ENCODE measurements at places on chromosomes 16 and 17.

DNA sequence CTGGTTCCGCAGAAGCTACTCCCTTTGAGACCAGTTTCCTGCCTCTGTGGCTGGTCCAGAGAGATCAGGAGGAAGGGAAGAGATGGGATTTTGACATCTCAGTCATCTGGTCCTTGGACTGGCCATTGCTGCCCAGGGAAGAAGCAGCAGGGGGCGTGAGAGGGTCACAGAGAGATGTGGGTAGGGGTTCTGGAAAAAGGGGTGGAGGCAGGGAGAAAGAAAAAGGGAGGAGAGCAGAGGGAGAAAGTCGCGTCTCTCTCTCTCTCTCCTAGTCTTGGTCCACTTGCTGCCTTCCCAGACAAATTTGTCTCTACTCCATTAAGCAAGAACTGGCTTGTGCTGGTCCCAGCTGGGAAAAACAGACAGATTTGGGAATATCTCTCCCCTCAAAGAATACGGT is 4.4 kb downstream of the SHBG start:
- DNase-seq, result no peak

DNA sequence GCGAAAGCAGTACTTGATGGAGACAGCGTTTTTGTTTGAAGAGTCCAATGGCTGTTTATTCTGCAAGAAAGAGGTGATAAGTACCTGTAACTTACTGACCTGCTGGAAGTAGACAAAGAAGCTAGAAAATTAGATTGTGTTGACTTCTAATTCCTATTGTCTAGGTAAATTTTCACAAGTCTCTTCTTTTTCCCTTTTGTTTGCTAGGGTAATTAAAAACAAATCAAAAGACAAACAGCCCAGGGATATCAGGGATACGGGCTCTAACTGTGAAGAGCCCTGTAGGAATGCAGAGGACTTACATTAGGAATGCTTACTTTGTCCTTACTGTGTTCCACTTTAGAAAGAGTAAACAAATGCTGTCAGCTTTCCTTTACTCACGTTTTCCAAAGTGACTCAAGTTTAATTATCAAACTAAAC is 7.0 kb downstream of the PSME3IP1 start:
- no peak for DNase-seq

DNA sequence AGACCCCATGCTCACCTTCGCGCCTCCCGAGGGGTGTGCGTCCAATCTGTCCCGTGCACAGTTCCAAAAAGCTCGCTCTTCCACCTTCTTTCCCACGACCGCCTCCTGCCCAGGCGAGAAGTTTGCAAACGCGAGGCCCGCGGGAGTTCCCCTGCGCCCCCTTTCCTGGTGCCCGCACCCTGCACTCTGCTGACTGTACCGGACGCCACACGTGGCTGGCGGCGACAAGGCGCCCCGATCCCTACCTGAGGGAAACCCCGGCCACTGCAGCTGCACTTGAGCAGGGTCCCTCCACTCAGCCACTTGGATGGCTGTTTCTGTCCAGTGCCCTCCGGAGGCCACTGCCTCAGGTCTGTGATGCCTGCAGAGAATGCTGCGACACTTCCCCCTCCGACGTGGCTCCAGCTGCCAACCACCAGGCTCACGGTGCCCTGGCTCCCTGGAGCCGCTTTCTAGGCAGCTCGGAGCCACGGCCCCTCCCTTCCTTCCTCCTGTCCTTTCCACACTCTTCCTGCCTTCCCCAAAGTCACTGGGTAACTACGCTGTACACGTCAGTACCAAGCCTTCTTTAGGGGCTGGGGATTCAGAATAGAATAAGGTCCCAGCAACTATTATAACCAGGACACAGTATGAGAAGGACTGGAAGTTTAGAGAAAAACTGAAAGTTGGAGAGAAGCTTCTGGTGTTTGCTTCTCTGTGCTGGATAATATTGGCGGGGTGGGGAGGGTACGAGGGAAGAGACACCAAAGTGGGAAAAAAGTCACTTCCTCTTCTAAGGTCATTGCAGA is at the start of gene MLKL:
Gene MLKL, minus strand, starts transcription at position 425 of the 788 bp plus-strand sequence. CDS start 5,105 bp downstream, outside the sequence.
- DNase-seq, result peak; percentile 41

DNA sequence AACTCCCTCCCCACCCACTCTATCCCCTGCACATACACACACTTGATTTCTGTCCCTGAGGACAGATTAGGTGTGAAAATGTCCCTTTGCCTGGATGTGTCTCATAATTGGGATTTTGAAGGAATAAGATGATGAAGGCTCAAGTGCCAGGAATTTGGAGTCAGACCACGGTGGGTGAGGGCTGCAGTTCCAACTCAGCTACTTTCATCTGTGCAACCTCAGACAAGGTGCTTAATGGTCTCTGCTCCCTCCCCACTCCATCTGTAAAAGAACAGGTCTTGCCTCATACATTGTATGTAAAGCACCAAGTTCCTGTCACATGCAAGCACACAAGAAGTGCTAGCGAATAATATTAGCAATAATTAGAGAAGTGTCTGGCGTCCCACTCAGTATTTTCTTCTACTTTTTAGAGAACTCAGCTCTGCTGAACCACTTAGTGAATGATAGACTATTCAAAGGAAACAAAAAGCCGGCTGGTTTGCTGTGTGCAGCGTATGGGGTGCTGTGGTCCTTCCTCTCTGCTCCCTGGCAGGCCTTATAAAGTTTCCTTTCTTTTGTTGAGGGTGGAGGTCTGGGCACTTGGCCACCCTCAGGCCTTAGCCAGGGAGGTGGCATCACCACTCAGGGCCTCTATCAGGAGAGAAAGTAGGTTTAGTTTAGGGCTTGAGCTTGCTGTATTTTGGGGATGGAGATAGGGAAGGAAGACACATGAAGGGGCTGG is 6.4 kb downstream of the TBX4 start:
- no peak for DNase-seq

DNA sequence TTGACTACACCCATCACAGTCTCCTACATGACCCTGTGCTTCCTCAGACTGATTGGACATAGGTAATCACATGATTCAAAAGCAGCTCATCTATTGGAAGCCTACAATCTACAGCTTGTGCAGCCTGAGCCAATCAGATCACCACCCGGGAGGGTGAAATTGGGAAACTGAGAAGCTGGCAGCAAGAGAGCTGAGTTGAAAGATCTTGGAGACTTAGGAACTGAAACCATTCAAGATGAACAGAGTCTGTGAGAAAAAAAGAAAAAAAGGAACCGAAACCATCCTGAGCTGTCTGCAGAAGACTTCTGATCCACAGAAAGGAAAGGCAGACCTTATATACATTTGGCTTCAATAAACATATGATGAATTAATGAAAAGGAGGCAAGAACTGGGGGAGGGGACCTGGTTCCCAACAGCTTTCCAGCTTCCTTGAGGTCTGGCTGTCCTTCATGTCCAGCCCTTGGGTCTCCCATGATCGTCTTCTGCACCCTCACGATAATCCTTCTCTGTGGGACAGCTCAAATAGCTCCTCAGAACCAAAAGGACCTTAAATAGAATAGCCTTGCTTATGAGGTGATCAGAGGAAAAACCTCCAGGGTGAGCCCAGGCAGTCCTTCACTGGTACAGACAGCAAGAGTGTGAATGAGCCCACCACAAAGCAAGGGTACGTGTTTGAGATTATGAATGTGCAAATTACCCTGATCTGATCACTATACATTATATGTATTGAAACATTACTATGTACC is 32.6 kb downstream of the PLXDC1 start:
- DNase-seq, result no peak

GRCh38 chr17:10614536-10615155 is 42.5 kb downstream of the MYH3 start:
- DNase-seq, result no peak

DNA sequence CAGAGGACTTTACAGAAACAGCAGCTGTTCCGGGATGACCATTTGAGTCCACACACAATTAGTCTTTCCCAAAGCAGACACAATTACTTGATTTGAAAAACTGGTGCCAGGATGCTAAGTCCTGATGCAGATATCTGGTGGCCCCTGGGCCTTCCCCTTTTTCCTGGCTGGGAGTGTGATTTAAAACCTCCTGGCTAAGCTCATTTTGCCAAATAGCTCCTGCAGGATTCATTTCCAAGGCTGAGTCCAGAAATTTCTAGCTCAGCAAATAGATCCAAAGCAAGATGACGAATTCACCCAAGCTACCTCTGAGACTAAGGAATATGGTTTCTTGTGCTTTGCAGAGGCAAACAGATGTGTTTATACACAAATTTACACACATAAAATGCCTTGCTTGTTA is 422.2 kb downstream of the CA10 start:
- no peak for DNase-seq

DNA sequence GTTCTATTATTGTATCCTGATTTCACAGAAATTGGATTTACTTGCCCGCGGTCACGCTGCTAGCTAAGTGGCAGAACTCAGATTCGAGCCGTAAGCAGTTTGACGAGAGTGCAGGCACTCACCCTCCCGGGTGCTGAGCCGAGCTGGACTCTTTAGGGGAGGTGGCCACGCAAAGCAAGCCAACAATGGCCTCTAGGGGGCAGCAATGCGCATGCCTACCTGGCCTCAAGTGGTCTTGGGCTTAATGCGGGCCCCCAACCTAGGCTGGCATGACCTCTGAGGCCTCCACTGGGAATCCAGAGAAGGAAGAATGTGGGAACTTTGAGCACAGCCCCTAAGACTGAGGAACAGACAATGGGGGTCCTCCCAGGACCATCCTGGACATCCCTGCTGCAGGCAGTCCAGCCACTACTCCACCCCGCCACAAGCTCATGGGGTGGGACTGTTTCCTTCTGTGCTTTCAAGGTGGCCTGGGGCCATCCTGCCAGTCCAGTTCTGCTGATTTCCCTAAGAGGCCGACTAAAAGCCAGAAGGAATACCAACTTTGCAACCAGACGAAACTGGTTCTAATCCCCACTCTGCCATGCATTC is 276.5 kb downstream of the XYLT1 start:
- DNase-seq, result peak; percentile 10

DNA sequence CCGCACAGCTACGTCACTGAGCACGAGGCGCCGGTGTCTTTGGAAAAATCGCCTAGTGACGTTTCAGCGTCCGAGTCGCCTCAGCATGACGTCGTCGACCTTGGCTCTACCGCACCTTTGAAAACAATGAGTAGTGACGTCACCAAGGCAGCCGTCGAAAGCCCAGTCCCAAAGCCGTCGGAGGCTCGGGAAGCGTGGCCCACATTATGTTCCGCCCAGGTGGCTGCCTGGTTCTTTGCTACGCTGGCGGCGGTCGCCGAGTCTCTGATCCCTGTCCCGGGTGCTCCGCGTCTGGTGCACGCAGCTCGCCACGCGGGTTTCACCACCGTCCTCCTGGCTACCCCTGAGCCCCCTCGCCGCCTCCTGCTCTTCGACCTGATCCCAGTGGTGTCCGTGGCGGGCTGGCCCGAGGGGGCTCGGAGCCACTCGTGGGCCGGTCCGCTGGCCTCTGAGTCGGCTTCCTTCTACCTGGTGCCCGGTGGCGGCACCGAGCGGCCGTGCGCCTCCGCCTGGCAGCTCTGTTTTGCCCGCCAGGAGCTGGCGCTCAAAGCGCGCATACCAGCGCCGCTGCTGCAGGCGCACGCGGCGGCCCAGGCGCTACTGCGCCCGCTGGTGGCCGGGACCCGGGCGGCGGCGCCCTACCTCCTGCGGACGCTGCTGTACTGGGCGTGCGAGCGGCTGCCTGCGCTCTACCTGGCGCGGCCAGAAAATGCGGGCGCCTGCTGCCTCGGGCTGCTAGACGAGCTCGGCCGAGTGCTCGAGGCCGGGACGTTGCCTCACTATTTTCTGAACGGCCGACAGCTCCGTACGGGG is 1.5 kb downstream of the TMEM102 start:
- peak; percentile 67 for DNase-seq

GRCh38 chr17:51901242-51901641 is 257.3 kb downstream of the CA10 start:
- no peak for DNase-seq

DNA sequence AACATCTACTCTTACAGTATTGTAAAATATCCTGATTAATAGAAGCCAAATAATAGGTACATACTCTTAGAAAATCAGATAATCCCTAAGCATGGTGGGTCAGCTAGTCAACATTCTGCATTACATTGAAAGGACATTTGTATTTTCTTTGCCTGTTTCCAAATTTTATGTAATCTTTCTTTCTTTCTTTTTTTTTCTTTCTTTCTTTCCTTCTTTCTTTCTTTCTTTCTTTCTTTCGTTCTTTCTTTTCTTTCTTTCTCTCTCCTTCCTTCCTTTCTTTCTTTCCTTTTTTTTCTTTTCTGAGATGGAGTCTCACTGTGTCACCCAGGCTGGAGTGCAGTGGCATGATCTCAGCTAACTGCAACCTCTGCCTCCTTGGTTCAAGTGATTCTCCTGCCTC is 18.9 kb downstream of the ITGB3 start:
- no peak for DNase-seq

DNA sequence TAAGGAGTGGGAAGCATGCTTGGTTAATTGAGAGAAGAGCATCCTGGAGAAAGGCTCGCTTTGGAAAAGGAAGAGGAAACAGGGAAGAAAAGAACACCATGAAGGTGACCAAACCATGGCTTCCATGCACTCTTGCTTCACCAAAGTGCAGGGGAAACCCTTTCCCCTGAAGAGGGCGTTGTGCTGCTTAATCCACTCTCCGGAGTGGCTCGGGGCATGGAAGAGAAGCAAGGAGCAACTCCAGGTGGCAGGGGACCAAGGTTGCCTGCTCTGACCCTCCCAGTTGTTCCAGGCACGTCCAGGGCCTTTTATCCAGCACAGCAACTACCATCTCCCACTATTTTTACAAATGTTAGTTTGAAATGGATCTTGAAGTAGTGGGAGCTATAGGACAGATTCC is 108.1 kb downstream of the STX8 start:
- no peak for DNase-seq

GRCh38 chr16:12252616-12253015 is 276.1 kb downstream of the SNX29 start:
- DNase-seq, result no peak

DNA sequence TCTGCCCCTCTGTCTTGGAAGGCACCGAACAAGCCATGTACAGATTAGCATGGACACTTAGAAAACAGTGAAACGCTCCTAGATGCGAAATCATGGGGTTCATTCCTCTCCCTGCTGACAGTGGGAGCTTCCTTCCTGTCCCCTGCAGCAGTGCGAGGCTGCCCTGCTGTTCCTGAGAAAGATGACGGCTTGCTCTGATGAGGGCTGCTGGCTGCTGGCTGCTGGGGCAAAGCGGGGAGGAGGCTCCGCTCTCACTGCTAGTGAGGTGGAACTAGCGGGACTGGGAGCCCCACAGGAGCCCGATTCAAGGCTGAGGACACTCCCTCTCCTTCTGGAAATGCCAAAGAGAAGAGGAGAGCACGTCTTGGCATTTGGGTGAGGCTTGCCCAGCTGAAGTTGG is 25.9 kb upstream of the CACNG4 start:
- no peak for DNase-seq

DNA sequence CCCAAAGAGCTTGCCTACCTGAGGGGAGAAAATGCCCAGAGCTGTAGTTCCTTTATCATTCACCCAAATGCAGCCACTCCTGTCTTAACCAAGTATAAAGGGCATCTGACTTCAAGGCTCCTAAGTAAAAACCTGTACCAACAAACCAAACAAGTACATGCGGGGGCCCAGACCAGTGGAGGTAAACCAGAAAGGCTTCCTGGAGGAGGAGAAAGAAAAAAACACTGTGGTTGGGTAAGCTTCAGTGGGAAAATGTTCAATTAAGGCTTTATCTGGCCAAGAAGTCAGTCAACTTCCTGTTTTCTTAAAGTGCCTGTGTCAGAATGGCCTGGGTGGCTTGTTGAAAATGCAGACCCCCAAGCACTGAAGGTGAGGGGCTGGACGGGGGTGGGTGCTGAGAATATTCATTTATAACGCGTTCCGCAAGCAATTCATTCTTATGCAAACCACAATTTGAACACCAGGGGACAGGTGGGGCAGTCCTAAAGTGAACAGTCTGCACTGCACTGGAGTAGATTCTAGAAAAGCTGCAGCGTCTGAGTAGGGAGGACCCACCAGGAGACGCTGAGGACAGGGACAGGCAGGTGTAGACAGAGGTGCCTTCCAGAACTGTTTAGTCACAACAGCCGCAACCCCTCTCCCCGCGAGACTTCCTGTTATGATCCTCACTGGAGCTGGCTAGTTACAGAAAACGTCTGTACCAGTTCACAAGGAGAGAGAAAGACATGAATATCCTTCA is 467.1 kb downstream of the SOX9 start:
- no peak for DNase-seq

Data from stimulated activated CD8-positive, alpha-beta memory T cell treated with anti-CD3 and anti-CD28 coated beads, Interleukin-15, amount 100 ng/mL, for 4 hours (primary cell).